ENCODE measurements at places on chromosomes 1 and 21.
A peak's percentile ranks its signal among the peaks of the same experiment; 100 is the strongest.

- no peak for DNase-seq
Measured at GRCh38 chr21:39048064-39048463, 135.2 kb downstream of the PSMG1 start.

DNA sequence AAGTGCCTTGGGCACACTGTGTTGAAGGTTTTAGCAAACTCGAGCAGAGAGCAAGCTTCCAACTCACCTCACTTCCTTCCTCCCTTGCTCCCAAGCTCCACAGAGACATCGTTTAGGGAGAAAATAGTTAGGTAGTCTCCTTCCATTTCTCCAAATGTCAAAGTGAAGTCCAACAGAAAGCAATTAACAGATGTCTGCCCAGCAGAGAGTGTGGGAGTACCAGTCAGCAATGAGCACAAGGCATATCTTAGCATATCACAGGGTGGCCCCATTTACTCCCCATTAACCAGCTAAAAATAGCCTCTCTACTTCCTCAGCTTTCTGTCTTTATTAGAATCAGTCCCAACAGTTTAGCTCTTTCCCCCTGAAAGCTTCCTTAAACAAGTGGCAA, 334.2 kb upstream of the CAMK1G start:
- peak; percentile 28 for DNase-seq

DNA sequence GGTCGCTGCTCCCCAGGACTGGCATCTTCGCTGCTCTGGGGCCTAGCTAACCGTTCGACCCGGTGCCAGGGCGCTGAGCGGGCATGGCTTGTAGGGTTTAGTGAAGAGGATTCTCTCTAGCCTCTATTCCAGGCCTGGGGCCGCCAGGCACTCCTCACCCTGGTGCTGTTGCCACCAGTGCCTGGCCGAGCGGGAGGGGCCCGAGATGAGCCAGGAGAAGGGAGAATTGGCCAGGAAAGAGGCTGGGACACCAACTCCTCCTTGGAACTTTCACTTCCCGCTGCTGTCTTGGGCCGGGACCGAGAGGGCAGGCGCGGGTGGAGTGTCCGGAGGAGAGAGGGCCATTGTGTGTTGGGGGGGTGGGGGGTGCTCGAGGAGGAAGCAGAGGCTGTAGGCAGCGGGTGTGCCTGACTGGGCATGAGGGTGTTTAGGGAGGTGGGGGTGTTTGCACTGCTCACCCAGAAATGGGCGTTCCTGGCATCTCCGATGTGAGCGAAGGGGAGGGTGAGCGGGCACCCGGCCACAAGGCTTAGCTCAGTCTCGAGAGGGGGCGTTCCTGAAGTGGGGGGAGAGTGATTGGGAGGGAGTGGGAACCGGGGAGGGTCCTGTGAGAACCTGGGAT, 772 bp downstream of the ADAM15 start:
- peak; percentile 47 for DNase-seq

GRCh38 chr1:25695771-25696311, 79.2 kb downstream of the MAN1C1 start:
- no peak for DNase-seq

- DNase-seq = no peak
Measured at GRCh38 chr1:114558544-114558943, 22.9 kb downstream of the BCAS2 start.

DNA sequence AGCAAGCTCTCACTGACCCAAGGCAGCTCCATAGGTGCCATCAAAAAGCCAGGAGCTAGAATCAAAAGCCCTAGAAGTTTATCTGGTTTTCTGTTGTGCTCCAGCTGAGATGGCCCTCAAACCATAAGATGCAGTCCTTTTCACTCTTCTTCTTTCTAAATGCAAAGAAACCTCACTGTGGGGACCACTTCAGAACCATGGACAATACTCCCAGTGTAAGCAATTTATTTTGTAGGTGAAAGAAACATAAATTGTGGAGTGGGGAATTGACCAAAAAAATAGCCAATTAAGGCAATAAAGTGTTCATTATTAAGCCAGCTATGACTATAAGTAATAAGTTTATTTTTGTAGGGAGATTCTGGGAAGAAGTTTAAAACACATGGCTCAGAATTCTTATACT, 1399.9 kb downstream of the PLA2G4A start:
- no peak for DNase-seq

GRCh38 chr1:54859700-54860391, 27.1 kb downstream of the DHCR24 start:
- DNase-seq = no peak

- DNase-seq = no peak
Measured at GRCh38 chr21:27581168-27581567, 614.3 kb upstream of the ADAMTS5 start.

DNA sequence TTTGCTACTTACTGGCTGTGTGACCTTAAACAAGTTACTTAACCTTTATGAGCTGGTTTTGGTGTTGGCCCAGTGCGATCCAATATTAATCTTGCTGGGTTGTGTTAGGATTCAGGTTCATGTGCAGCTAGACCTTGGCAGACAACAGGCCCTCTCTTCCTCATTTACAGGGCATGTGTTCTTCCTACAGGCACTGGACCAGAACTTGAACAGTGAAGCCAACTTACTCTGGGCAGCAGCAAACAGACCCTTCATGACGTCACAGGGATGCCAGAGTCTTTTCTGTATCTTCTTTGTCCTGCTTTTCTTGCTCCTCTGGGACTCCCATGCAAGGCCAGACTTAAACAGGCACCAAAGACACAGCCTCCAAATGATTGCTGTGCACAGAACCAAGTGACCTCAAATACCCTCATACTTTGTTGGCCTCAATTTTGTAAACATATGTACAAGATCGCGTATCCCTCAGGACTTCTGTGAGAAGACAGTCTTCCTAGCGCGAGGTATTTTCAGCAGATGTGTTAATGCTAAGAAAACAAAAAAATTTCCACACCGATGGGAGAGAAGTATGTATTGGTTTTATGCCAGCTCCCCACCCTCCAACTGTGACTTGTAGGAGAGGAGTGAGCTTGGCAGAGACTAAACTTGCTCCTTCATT, 73.7 kb downstream of the URB2 start:
- peak; percentile 7 for DNase-seq

DNA sequence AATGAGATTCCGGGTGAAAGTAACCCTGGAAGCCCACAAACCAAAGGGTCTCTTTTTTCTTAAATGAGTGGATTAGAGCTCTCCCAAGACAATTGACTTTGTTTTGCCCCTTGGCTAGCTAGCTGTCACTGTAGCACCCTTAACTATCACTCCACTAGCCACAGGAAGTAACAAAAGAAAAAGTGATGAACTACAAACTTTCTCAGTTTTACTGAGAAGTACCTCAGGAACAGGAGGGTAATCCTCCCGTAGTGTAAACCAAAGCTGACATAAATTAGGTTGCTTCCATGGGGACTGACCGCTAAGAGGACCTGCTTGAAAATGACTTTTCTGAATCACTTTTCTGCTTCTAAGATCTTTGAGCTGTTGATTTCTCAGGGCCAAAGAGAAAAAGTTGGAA, 240.1 kb downstream of the BARHL2 start:
- peak; percentile 12 for DNase-seq

GRCh38 chr1:42477775-42478174, 14.7 kb downstream of the CCDC30 start:
- DNase-seq = no peak

DNA sequence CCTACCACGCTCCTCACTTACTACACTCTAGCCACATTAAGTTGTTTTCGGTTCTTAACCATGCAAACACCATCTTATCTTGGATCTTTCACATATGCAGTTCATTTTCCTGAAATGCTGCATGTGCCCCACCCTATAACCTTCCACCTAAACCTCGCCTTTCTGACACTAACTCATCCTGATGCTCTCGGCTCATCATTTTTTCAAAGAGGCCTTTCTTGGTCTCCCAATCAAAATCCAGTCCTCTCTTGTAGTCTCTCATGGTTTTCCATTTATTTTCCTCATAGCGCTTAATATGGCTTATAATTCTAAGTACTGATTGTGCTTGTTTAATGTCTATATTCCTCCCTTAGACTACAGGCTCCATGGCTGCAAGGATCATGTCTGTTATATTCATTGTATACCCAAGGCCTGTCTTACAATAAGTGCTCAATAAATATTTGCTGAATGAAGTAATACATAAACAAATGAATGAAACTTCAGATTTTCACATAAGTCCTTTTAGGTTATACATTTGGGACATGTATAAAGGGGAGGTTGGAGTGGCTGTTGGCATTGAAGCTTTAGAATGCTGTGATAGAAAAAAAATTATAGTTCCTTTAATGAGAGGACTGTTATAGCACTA, 79.2 kb upstream of the CDC42BPA start:
- no peak for DNase-seq

DNA sequence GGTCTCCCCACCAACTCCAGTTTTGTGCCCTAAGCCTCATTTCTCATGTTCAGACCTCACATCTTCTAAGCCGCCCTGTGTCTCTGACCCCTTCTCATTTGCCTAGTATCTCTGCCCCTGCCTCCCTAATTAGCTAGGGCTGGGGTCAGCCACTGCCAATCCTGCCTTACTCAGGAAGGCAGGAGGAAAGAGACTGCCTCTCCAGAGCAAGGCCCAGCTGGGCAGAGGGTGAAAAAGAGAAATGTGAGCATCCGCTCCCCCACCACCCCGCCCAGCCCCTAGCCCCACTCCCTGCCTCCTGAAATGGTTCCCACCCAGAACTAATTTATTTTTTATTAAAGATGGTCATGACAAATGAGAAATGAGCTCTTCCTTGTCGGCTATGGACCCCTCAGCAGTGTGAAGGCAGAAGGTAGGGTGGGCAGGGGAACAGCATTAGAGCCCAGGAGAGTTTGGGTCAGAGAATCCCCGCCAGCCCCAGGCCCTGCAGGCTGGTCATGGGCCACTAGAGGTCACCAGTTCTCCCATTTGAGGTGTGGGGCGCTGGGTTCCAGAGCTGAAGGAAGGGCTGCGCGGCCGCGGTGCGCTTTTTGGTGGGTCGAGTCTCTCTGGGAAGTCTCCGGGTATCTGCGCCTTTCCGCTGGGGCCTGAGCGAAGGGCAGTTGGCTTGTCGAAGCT, 11.5 kb downstream of the ADAMTSL4 start:
- DNase-seq = no peak

- DNase-seq = no peak
Measured at GRCh38 chr1:227447531-227447990, 115.8 kb upstream of the ZNF678 start.

- peak; percentile 43 for DNase-seq
Measured at GRCh38 chr1:207870306-207871031, 40.5 kb downstream of the CD34 start.

DNA sequence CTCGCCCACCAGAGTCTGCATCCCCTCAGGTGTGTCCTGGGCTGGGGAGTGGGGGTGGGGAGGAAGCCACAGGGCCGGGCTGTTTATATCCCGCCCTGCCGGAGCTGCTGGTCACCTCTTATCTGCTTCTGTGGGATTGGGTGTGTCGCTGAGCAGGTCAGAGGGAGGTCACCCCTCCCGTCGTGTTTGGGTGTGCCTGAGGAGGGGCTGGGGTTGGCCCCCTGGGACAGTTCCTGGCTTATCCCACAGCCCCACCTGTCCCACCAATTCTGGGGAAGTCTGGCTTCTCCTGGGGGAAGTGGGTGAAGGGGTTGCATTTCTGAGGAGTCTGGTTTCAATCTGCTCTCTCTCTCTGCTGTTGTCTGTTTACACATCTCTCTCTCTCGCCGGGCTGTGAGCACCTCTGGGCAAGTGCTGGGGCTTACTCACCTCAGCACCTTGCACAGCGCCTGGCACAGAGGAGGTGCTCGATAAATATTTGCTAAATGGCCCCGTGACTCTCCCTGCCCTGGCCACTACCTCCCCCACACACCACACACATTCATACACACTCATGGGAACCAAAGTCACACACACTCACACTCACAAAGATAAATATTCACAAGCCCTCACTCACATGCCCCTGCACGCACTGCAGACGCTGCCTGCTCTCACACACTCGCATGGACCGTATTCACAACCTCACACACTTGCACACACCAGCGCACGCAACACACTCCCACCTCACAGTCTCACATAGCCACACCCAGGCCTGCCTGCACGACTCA, 8.3 kb downstream of the ELF3 start:
- DNase-seq = no peak

DNA sequence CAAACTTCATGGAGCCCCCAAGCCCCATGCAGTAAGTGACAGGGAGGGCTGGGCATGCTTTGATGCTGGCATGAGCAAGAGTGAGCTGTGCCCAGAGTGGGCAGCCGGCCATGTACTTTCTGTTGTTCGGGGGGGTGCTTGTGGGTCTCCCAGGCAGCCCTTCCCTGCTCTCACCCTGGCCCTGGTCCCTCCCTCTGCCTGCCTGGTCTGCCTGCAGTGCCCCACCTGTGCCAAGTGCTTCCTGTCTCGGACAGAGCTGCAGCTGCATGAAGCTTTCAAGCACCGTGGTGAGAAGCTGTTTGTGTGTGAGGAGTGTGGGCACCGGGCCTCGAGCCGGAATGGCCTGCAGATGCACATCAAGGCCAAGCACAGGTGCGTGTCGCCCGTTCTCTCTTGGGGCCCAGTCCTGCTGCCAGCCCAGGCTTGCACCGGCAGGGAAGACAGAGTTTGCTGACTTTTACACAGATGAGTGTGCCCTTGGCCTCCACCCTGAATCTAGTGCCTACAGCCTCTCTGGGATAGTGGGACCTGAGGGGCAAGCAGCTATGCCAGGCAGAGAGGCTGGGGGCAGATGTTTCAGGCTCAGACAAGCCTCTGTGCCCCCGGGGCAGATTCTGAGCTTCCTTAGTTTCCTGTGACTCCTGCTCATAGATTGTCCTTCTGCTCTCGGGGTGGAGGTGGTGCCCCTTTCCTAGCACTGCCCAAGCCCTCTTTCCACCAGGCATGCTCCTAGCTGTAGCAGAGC, 7.6 kb downstream of the ZBTB48 start:
- peak; percentile 75 for DNase-seq

DNA sequence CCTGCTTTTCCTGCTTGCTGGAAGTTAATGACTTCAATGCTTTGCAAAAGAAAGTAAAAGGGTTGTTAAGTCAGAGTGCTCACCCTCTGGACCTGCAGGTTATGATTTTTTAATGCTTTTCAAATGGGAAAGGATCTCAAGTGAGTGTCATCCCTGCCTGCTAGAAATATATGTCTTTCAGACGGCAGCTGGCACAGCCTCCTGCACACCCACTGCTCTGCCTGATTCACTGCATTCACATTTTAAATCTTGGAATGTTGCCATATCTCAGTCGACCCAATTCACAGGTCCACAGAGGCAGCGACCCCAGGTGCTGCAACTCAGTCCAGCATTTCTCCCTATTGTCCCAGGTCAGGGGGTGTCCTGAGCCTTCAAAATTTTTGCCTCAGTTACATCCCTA, 10.7 kb downstream of the DUSP23 start:
- no peak for DNase-seq

DNA sequence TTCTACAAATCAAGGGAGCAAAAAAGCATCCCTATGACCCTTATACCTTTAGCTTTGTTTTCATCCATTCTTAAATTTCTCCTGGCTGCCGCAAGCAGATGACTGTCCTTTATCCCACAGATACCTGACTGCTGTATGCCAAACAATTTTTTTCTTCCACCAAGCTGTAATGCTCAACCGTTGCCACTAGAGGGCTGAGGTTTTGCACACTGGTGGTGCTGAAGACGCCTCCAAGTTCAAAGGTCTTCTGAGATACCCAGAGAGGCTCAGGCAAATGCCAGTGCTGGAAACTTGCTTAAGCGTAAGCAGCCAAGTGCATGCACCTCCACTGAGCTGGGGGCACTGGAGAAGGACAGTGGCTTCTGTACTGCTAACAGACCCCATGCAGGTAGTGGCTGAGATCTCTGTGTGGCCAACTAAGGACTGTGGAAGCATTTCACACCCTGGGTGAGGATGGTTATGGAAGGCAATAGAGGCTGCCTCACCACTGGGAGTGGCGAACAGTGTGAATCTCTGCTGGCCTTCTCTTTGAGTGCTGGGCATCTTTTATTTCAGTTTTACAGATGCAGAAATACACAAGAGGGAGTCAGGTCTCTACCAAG, 28.5 kb downstream of the CNIH3 start:
- DNase-seq = peak; percentile 54

GRCh38 chr1:92747735-92748134, 37.2 kb downstream of the EVI5 start:
- DNase-seq = no peak

- DNase-seq = no peak
Measured at GRCh38 chr1:224637515-224637914, 21.4 kb downstream of the CNIH3 start.
